ENCODE measurements at places on chromosomes 1 and 21.

DNA sequence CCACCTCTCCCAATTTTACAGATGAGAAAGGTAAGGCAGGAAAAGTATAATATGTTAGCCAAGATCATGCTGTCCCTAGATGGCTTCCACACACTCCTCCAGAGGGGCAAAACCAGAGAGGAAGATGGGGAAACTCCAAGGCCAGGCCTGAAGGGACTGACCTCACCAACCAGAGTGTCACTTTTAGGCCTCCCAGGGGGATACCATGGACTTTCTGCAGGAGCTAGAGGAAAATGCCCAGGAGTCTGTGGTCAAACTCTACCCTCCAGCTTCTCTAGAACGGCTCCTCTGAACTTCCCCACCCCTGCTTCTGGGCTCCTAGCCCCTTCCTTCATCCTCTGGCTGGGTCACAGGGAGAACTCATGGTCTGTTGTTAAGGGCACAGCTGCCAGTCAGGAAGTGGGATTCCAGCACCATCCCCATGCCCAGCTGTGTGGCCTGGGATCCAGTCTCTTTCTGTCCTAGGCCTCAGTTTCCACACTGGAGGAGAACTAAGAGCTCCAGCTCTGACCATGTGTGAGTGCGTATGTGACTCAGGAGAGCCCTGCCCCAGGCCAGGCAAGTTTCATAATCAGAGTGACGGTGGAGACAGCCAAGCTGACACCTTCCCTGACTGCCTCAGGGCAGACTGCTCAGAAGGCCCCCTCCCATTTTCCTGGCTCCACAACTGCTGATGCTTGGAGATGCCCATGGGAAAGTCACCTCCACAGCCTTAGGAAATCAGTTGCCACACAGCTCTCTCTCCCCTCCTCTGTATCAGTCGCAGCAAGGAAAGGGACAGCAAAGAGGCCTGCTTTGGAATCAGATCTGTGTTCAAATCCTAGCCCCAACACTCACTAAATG lies 1.9 kb downstream of the IGSF8 start:
- DNase-seq = peak; percentile 66

DNA sequence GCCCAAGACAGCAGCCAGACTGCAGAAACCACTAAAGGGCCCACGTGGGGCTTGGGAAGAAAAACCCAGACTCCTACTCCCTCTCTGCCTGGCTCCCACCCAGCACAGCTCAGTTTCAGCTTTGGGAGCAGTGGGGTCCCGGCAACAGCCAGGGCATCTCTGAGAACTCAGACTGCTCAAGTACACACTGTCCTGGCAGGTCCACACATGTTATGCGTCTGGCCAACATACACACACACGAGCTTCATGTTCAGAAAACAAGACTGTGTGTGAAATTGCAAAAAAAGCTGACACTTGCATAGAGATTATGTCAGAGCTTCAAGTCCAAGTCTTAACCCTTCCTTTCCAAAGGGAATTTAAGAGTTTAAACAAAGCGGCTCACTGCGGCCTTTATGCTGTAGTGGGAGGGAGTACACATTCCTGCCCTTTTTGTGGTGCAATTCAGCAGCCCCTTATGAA lies 136.6 kb upstream of the CD34 start:
- peak; percentile 74 for DNase-seq

DNA sequence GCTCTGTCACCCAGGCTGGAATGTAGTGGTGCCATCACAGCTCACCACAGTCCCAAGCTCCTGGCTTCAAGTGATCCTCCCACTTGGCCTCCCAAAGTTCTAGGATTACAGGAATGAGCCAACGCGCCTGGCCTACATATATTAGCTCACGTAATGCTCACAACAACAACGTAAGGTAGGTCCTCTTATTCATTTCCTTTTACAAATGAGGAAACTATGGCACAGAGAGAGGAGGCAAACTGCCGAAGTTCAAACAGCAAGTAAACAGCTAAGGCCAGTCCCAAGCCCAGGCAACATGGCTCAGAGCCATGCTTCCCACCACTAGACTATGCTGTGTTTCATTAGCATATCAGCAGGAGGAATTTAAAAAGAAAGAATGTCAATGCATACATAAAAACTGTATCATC lies 284.4 kb downstream of the VAV3 start:
- no peak for DNase-seq

GRCh38 chr21:44509539-44509938 lies 30.5 kb downstream of the KRTAP10-1 start:
- DNase-seq = no peak

GRCh38 chr21:41453198-41453597 lies 27.2 kb downstream of the MX1 start:
- DNase-seq = no peak

- no peak for DNase-seq
Observed at GRCh38 chr1:22651941-22652856, 837 bp upstream of the C1QB start.

DNA sequence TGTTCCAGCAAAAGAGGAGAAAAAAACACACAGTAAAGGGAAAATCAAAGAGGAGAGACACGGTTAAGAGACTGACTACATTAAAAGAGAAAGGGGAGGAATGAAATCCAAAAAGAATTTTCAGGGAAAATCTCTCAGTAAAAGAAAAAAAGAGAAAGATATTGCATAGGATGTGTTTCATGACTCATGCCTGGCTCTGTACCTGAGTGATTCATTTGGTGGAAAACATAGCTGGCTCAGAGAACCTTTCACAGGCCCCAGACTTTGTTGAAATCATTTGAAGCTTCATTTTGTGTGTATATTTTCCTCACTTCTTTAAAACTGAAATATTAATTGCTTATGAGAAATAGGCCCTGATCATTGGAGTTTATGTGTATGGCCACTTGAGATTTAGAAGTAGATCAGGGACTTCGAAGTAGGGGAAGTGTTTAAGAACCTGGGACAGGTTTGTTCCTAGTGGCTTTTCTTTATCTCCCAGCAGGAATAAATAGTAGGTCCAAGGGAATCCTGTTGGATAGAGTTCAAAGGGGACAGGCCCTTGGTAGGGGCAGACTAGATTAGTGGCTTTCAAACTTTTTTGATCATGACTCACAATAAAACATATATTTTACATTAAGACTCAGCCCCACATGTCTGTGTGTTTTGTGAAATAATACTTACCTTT lies 239.1 kb upstream of the SGIP1 start:
- DNase-seq = peak; percentile 37

DNA sequence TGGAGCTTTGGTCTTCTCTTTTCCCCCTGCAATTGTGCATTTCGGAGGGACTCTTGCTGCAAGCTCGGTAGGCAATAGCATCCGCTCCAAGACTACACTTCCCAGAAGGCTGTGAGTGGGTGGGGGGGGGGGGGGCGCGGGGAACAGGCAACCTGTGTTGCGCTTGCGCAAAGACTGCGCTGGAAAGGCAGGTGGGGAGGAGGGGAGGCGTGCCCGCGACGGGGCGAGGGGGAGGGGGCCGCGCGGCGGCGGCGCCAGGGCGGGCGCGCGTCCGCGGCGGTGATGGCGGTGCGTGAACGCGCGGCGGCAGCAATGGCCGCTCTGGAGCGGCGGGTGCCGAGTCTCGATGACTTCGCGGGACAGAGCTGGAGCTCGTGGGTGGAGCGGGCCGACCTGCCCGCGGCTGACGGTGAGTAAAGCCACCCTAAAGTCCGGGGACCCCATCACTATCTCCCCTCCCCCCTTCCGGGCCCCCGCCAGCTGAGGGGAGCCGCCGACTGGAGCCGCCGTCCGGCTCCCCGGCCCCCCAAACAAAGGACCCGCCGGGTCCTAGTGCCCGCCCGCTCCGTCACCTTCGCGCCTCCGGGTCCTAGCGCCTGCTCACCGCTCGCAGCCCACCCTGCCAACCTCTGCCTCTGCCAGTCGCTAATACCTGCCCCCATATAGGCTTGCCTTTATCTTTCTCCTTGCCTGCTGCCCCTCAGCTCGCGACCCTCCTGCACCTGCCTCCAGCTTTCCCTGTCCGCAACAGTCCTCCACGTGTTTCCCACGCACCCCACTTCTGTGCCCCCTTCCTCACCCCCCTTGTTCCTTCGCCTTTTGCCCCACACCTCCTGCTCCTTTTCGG lies at the start of gene ATXN7L2:
TSS of gene ATXN7L2 (plus strand) at position 234 of the 847 bp plus-strand sequence. CDS start at position 283, 49 bp downstream.
- DNase-seq = peak; percentile 88

DNA sequence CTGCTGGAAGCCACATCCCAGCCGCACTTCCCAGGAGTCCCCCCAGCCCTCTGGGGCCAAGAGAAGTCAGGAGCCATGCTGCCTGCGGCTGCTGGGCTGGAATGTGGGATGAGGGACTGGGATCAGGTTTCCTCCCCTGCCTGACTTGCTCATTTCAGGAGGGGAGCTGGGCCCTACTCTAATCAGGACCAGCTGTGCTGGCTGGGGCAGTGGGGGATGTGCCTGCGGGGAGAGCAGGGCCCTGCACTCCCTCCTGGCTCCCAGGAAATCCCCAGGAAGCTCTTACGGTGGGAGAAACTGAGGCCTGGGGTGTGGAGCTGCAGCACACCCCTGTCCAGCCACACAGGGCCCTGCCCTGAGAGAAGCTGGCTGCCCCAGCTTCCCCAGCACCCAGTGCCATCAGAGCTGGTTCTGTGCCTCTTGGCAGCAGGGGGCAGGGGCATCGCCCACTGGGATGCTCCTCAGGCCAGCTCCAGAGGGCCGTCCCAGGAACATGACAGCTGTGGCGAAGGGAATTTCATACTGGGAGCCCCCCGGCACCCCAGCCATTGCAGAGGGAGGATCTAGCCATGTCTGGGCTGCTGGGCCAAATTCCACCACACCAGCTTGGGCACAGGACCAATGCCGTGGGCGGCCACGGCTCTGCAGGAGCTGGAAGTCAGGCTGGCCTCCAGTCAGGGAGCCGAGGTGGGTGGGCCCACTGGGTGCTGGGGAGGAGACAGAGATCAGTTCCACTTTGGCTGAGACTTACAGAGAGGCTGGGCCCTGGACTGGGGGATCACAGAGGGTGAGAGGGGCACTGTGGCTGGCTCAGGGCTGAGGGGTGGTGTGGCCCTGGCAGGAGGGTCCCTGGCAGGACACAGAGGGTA lies 21.3 kb upstream of the PRSS38 start:
- peak; percentile 89 for DNase-seq

GRCh38 chr1:248730507-248731335 lies 24.8 kb downstream of the LYPD8 start:
- no peak for DNase-seq

GRCh38 chr1:182802006-182802803 lies 12.6 kb downstream of the NPL start:
- DNase-seq = no peak

- DNase-seq = peak; percentile 45
Observed at GRCh38 chr21:43864313-43864961, 586 bp upstream of the AGPAT3 start.

- no peak for DNase-seq
Observed at GRCh38 chr1:18009478-18009961, 98.1 kb upstream of the IGSF21 start.

GRCh38 chr1:42165511-42166210 lies 1.1 kb upstream of the GUCA2A start:
- no peak for DNase-seq

DNA sequence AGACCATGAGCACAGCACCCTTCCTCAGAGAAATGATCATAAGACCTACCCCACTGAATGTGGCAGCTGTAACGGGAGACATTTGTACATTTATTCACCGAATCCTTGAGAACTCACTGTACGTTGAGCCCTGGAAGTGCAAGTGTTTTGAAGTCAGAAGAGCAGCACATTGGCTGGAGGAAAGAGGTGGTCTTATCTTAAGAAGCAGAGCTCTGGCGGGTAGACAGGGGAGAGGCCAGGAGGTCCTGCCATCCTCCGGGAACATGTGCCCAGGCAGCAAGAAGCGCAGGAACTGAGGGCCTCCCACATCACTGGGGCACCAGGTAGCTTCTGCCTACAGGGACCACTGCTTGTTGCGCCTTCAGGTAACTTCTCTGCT lies 169.2 kb upstream of the IRF2BP2 start:
- peak; percentile 36 for DNase-seq

GRCh38 chr1:11453742-11454491 lies 25.0 kb upstream of the DISP3 start:
- DNase-seq = no peak

Data from fibroblast of gingiva (primary cell).